ENCODE measurements at places on chromosomes 5 and 9.
A peak's percentile ranks its signal among the peaks of the same experiment; 100 is the strongest.

GRCh38 chr9:69452110-69452782 is 127.2 kb downstream of the ENTREP1 start:
- DNase-seq = no peak

DNA sequence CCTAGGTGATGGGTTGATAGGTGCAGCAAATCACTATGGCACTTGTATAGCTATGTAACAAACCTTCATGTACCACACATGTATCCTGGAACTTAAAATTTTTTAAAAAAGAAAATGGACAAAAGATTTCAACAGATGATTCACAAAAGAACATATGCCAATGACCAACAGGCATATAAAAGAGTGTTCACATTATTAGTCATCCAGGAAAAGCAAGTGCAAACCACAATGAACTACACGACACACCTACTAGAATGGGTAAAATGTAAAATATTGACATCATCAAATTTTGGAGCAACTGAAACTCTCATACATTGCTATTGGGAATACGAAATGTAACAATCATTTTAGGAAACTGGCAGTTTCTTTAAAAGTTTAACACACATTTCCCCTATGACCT is 109.9 kb downstream of the YIPF5 start:
- no peak for DNase-seq

- no peak for DNase-seq
Measured at GRCh38 chr5:154179846-154180710, 10.5 kb upstream of the GALNT10 start.

DNA sequence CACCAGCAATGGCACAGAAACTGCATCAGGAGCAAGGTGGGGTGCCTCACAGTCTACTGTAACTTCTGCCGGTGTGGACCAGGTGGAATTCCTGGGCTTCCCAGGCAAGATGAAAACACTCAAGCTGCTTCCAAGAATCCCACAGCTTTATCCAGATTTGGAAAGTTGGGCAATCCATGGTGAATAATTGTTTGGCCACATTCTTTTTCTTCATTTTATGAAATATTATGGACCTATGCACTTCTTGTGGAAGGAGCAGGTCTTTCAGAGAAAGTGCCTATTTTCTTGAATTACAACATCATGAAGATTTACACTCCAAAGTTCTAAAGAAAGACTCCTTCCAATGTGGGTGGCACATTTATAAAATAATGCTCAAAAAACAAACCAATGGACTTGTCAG is 503.6 kb downstream of the SEMA5A start:
- DNase-seq = no peak

DNA sequence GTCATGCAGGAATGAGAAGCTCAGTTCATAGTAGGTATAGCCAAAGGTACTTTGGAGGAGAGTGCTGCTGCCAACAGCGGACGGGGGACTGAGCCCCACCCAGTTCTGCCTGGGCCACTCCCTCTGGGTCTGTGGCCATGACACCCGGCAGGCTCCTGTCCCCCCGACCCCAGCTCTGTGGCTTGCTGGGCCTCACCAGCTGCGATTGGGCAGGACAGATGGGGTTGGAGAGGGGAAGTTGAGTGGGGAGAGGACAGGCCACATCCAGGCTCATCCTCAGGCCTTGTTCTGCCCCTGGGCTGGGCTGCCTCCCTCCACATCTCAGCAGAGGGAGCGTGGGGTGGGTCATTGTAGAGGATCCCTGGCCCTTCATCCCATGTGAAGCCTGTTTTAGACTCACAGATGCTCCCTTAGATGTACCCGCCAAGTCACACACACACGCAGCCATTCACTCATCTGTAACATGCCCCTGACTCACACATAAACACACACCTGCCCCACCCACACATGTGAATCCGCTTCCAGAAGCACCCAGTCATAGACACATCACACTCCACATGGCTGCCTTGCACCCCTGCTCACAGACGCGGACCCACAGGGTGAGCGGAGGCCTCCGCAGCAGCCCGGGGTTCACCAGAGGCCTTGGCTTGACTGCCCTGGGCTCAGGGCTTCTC is 48.8 kb downstream of the NTNG2 start:
- no peak for DNase-seq

DNA sequence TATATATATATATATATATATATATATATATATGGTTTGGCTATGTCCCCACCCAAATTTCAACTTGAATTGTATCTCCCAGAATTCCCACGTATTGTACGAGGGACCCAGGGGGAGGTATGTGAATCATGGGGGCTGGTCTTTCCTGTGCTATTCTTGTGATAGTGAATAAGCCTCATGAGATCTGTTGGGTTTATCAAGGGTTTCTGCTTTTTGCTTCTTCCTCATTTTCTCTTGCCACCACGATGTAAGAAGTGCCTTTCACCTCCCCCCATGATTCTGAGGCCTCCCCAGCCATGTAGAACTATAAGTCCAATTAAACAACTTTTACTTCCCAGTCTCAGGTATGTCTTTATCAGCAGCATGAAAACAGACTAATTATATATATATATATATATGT is 52.3 kb upstream of the ADAMTS2 start:
- no peak for DNase-seq

DNA sequence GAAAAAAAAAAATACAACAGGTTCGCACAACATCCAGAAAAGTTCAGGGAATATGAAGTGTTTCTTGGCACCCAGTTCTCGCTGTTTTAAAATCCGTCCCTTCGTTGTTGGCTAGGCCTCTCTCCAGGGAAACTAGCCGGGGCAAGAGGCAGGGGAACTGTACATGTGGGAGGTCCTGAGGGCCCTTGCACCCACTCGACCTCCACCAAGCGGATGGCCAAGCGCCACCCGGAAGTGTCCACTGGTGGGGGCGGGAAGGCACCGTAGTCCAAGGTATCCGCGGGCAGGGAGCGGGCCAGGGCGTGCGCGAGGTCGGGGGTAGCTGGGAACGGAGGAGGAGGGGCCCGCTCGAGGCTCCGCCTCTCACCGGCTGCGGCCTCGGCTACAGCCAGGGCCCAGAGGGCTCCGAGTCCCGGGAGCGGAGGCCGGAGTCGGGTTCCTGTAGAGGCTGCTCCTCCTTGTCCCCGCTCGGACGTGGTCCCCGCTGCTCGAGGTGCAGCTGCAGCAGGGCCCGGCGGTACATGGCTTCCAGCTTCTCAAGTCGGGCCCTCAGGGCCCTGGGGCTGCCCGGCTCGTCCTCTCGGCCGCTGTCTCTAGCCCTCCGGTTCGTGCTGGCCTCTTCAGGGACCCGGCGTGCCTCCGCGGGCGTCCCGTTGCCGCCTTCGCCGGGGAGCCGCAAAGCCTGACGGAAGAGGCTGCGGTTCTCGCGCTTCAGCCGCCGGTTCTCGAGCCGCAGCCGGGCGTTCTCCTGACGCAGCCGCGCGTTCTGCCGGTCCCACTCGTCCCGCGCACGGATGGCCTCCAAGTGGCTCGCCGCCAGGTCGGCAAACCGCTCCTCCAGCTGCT is 720 bp downstream of the TUSC1 start:
- DNase-seq = peak; percentile 40

GRCh38 chr9:20395651-20396050 is 226.6 kb downstream of the MLLT3 start:
- DNase-seq = no peak

DNA sequence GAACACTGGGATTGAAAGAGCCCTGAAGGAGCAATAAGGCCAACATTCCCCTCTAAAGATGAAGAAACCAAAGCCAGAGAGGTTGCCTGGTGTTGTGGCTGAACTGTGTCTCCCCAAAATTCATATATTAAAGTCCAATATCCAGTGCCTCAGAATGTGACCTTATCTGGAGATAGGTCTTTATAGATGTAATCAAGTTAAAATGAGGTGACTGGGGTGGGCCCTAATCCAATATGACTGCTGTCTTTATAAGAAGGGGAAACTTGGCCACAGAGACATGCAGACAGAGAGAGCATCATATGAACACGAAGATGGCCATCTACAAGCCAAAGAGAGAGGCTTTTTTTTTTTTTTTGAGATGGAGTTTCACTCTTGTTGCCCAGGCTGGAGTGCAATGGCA is 66.9 kb upstream of the PLPP1 start:
- no peak for DNase-seq

DNA sequence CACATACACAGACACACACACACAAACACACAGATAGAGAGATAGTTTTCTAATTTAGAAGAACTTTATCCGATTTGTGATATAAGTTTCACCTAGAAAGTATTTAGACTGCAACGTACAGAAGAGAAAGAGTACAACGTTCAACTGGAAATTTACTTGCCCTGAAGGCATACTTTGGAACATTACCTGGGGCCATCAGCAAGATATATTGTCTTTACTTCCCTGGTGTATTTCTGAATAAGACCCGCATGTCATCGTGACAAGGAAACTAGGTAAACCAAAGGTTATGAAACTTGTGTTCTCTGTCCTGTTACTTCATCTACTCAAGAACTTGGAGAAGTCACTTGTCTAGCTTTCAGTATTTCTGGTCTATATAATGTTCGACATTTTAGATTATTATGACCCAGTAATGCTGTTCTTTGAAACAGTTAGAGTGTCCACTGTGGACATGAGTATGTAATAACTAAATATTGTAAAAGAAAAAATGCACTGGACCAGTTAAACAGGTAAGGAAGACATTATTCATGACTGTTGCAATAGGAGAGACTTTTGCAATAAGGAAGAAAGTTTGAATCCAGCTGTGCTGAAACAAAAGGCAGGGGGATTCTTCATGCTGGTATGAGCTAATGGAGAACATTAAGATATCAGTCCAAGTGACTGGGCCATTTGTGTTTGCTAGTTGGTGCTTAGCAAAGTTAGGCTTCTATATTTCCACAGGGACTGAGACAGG is 1791.1 kb downstream of the MAT2B start:
- DNase-seq = no peak

- no peak for DNase-seq
Measured at GRCh38 chr5:31007672-31008071, 185.8 kb upstream of the CDH6 start.

DNA sequence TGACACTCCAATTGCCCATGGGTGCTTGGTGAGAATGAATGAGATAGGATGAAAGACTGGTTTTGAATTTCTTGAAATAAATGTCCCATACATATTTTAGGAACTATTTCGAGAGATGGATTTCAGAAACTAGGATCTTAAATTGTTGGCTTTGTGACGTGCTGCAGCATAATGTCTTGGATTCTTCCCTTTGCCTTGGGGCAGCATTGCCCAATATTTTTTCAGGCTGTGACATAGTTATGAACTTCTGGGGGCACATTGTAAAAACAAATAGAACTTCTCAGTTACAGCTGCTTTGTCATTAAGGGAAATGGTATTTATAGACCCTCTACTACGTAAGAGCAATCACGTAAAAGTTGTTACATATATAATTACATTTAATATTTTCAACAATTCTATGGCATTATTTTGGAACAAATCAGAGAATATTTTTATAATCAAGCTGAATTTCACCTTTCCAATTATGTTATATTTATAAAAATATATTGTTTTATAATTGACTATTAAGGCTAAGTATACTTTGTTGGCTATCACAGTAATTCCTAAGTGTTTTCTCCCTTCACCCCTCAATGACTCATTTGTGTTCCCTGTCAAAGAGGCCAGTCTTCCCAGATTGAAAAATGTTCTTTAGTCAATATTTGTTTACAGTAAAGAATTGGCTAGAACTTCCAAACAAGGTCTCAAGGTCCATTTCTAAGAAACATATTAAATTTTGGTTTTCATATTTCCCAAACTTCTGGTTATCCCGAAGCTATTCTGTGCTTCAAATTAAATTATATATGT is 1388.3 kb upstream of the ACO1 start:
- no peak for DNase-seq

GRCh38 chr5:79851391-79851863 is 139.6 kb downstream of the MTX3 start:
- DNase-seq = no peak
